ENCODE measurements at places on chromosomes 7 and 10.
A peak's percentile ranks its signal among the peaks of the same experiment; 100 is the strongest.

DNA sequence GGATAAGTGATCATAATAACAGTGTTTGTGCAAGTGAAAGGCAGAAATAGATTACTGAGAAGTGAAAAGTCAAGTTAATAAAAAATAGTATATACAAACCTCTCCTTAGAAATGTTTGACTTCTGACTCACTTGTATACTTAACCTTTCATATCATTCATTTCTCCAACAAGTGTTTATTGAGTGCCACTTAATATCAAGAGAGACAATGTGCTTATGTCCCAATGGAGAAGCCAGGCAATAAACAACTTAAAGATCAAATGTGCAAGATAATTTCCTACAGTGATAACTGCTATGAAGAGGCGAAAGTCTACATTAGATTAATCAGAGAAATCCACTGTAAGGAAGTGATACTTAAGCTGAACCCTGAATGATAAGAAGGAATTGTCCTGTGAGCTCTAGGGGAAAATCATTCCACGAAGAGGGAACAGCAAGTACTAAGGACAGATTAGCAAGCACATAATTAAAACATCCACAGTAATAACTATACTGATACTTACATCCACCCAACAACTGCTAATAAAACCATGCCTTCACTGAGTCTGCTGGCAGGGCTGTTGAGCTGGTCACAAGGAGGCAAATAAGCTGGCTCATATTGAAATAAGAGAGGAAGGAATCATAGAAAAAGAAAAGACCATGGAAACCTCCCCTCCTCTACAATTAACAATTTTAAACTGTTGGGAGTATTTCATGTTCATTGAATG is 203.5 kb downstream of the CTNNA3 start:
- no peak for DNase-seq

DNA sequence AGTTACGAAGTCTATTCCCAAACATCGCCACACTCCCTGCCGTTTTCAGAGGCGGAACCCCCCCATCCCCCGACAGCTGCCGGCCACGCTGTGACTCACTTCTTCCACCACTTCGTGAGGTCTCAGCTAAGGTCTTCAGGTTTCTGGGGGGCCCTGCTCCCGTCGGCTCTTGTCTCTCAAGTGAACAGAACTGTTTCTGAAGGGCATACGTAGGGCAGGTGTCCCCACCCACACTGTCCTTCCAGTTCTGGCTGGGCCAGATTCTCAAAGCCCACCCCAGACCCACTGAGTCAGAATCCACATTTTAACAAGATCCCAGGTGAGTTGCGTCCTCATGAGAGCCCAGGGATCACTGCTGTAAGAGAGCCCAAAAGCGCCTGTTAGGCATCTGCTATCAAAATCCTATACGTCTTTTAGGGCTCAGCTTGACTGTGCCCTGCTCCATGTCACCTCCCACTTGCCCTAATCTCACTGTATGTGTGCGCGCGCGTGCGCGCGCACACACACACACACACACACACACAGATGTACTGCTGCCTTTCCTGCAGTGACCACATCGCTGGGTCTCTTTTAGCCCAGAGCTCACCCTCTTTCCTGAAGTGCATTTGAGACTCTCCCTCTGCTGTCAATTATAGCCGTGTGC is 78.8 kb downstream of the PROSER2 start:
- DNase-seq = no peak

DNA sequence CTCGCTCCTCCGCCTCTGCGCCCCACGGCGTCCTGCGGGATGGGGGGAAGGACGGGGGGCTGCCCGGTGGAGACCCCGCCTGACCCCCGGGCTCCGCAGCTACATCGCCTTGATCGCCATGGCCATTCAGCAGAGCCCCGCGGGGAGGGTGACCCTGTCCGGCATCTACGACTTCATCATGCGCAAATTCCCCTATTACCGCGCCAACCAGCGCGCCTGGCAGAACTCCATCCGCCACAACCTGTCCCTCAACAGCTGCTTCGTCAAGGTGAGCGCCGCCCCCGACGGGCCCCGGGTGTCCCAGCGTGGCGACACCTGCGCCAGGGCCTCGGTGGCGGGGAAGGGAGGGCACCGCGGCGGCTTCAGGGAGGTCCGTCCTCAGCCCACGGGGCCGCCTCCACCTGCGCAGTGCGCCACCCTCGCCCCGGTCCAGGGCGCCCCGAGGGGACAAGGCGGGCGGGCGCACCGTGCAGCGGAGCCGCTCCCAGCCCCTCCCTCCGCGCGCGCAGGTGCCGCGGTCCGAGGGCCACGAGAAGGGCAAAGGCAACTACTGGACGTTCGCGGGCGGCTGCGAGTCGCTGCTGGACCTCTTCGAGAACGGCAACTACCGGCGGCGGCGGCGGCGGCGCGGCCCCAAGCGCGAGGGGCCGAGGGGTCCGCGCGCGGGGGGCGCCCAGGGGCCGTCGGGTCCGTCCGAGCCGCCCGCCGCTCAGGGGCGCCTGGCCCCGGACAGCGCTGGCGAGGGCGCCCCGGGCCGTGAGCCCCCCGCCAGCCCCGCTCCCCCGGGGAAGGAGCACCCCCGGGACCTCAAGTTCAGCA is 793 bp downstream of the FOXL3 start:
- no peak for DNase-seq

GRCh38 chr7:39609113-39609934 is 14.0 kb upstream of the RALA start:
- DNase-seq = peak; percentile 59

GRCh38 chr10:117370205-117370604 is 5.0 kb downstream of the PDZD8 start:
- DNase-seq = no peak

DNA sequence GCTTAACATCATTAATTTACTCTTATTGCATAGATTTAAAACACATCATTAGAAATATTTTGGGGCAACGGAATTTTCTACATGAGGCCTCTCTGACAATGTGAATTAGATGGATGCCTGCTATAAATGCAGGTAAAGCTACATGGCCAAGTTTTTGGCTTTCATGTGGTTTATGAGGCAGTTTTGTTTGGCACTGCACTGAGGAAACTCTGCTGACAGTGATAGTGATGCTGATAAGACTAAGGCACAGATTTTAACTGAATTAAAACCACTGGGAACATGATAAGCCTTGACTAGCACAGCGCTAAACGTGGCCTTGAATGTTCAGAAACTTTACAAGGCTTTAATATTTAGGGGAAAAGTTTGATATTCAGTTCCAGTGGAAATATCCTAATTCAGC is 114.3 kb upstream of the NOBOX start:
- no peak for DNase-seq

DNA sequence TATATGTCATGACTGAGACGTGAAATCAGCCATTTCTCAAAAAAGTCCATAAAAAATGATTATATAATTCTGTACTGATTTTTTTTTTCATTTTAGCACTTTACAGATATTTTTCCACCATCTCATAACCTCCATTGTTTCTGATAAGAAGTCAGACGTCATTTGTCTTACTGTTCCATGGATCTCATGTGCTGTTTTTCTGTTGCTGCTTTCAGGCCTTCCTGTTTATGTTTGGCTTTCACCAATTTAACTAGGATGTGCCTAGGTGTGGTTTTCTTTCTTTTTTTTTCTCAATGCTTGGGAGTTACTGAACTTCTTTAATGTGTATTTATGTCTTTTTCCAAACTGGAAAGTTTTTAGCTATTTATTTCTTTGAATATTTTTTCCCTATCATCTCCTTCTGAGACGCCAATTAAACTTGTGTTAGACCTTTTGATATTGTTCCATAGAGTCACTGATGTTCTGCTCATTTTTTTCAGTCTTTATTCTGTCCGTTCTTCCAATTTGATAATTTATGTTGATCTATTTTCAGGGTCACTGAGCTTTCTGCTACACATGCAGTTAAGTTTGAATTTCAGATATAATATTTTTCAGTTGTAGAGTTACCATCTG is 43.3 kb downstream of the TAF3 start:
- no peak for DNase-seq

- DNase-seq = no peak
These were observed 376.1 kb upstream of the MTPN start for GRCh38 chr7:136353287-136353686.

DNA sequence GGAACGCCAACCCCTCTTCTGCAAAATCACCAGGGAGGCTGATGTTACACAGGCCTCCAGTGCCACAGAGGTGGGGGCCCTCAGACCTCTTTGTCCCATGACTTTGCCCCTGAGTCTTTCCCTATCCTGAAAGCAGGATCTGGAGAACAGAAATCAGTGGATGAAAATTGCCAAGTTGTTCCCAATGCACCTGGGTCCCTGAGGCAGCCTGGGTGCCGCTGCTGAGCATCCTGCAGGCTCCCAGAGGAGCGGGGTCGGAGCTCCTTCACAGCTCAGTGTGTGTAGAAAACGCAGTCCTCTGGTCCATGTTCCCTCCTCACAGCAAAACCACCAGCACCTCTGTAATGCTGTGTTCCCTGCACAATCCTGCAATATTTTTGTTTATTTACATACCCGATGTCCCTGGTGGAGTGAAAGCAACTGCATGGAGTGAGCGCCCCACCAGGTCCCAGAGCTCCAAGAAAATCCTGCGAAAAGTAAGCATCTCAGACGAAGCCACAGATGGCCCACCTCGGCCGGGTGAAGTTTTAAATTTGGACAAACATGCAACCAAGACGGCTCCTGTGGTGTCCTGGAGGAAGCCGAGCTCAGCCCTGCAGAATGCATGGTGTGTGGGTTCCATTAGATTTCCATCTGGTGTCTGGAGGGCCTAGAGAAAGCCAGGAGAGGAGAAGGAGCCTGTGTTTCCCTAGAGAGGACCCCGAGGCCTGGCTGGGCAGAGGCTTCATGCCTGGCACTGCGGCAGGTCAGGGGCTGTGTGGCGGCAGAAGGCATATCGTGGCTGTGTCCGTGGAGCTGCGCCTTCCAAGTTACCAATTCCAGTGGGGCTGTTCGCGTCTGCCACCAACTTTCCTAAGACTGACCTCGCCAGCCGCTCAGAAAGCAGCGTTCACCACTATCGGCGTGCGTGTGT is 235.2 kb downstream of the WDR37 start:
- DNase-seq = no peak

- peak; percentile 17 for DNase-seq
These were observed 348.3 kb downstream of the GPR158 start for GRCh38 chr10:25522946-25523608.

GRCh38 chr7:511476-512145 is 8.0 kb downstream of the PDGFA start:
- DNase-seq = no peak

DNA sequence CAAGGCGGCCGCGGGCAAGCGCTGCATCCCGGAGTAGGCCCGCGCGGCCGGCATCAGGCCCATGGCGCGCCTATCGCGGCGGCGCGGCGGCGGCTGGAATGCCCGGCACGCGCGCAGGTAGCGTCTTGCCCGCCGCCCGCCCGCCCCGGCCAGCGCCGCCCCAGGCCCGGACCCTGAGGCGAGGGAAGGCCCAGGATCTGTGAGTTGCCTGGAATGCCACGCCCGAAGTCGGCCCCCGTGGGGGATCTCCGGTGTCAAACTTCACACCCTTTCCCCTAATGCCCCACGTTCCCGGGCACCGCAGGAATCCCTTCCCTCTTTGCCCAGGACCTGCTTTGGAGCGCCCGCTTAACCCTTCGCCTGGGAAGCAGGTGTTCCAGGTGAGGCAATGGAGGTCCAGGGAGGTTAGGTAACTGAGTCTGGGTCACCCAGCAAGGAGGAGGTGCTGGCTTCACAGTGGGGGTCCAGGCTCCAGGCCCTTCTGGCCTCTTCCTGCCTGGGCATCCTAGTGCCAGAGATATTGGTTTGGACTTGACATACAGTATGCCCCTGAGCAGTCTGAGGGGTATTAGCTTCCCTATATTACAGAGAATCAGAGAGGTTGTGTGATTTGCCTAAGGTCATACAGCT is 138.1 kb downstream of the ARHGAP22 start:
- no peak for DNase-seq

DNA sequence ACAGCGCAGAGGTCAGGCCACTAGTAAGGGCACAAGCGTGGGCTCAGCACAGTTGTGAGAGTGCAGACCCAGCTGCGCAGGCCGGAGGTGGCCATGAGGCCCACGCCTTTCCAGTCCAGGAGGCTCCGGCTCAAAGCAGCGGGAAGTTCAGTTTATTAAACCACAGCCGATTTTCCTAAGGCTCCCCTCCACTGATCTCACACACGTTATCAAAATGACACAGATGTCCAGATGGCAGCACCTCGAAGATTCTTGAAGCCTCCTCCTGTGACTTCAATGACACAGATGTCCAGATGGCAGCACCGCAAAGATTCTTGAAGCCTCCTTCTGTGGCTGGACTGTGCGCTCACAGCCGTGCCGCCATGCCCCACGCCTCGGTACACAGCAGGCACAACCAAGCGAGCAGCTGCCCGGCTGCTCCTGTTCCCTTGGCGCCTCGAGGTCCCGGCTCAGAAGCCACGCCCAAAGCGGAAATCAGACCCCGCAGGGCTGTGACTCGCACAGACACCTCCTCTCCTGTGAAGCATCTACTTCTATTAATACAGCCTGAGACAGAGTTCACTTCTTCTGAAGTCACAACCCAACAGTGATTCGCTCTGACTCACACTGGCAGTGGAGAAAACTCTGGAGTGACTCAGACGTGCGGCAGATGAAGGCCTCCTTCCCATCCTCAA is 122.7 kb downstream of the MAD1L1 start:
- peak; percentile 100 for DNase-seq

DNA sequence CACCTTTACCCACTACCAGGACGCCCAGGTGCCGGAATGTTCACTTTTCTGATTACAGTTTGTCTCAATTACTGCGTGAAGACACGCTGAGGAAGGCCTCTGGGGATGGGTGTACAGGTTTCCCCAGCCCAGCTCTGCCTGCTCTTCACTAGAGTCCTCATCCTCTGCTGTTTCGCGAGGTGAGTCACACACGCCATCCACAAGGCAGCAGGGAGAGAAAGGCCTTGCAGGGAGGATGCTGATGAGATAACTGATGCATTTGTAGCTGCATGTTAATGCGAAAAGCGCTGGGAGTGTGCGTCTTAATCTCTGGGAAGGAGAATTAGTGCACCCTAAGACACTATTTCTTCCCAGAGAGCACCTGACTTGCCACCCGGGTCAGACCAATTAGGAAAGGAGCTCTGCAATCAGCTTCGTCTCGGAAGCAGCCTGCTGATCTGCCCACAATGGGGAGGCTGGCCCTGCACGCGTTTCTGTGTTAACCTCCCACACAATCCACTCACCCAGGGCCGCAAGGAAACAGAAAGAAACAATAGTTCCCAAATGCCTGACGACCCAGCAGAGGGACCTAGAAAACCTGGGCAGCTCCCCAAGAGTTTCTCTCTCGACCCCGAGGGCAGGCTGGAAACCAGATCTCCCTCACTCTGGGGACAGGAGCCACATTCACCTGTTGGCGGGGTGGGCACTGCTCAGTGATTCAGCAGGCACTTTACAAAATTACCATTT is 578.7 kb downstream of the GLRX3 start:
- no peak for DNase-seq

DNA sequence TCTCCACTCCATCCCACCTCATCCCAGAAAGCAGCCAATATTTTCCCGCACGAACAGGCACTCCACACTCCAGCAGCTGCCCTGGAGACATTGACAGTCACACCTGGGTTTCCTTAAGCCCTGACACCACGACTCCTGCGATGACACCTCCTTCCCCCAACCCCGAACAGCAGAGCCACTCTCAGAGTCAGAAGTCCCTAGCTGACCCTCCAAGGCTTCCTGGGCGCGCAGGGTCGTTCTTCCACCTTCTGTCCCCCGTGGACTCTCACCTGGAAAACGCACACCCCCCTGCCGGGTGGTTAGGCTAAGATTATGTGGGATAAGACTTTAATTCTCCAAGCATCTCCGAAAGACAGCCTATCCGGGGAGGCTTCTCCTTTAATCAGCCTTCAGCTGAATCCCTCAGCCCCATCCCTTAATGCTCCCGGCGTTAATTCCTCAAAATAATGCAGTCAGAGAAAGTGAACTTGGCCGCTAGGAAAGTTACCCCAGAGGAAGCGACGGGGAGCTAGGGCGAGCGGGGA is 1.1 kb downstream of the DENND11 start:
- no peak for DNase-seq

GRCh38 chr10:110388687-110389052 is 84.0 kb upstream of the SMNDC1 start:
- no peak for DNase-seq
